ENCODE measurements at places on chromosomes 1 and 21. TPM values are rescaled to one million over a fixed set of nuclear protein-coding genes. Genes with fewer than 3 reads are reported as not detected.

The HES3 gene
- total RNA-seq = not detected

The KRTAP21-2 gene
- not detected for total RNA-seq

The RPS6KA1 gene
- 81.4 TPM for total RNA-seq

The SLC9C2 gene
- total RNA-seq = not detected

The IKBKE gene
- total RNA-seq = 24.7 TPM

The TMEM269 gene
- total RNA-seq = not detected

The SYT14 gene
- total RNA-seq = not detected

The SCMH1 gene
- total RNA-seq = 25.1 TPM

The PBX1 gene
- 82.8 TPM for total RNA-seq

The ILDR2 gene
- 0.46 TPM for total RNA-seq

The LIN28A gene
- not detected for total RNA-seq

The TNFRSF1B gene
- total RNA-seq = 31.6 TPM

The PADI3 gene
- total RNA-seq = 0.09 TPM

The ADGRL2 gene
- 9.2 TPM for total RNA-seq

The CLCA1 gene
- total RNA-seq = 1,205 TPM

The CDK11B gene
- 36.8 TPM for total RNA-seq

The NBPF4 gene
- total RNA-seq = 0.53 TPM

The CSF3R gene
- 1.4 TPM for total RNA-seq

The KIF17 gene
- 0.53 TPM for total RNA-seq

The NECTIN4 gene
- 1.6 TPM for total RNA-seq

The CD1E gene
- total RNA-seq = not detected

The SLC35E2B gene
- total RNA-seq = 32.4 TPM

The ADAMTS5 gene
- 8.7 TPM for total RNA-seq

The FASLG gene
- 0.90 TPM for total RNA-seq

The SAMD11 gene
- 2.7 TPM for total RNA-seq

The PCBP3 gene
- 4.5 TPM for total RNA-seq

The LENEP gene
- total RNA-seq = 0.76 TPM

The FOXO6 gene
- total RNA-seq = 0.72 TPM

The DIO1 gene
- total RNA-seq = not detected

The TMEM52 gene
- total RNA-seq = 3.0 TPM

The LRRC53 gene
- total RNA-seq = not detected

The OR2L2 gene
- 0.19 TPM for total RNA-seq

The AQP10 gene
- not detected for total RNA-seq

The SPRR2E gene
- total RNA-seq = not detected

The HNRNPCL1 gene
- not detected for total RNA-seq

The RHCE gene
- not detected for total RNA-seq

The TMEM61 gene
- total RNA-seq = 17.9 TPM

The ANKRD34A gene
- total RNA-seq = 0.14 TPM

The EDN2 gene
- total RNA-seq = 5.8 TPM

The TAS1R1 gene
- total RNA-seq = 0.14 TPM

The PTPRF gene
- 355 TPM for total RNA-seq

The SLC1A7 gene
- total RNA-seq = 0.98 TPM

The TPTE gene
- not detected for total RNA-seq

The RGL1 gene
- total RNA-seq = 15.9 TPM

The C1QB gene
- 36.9 TPM for total RNA-seq

The EPHB2 gene
- total RNA-seq = 76.7 TPM

The NFASC gene
- 12.3 TPM for total RNA-seq

The HCRTR1 gene
- not detected for total RNA-seq

The LIPI gene
- not detected for total RNA-seq

The MTMR11 gene
- total RNA-seq = 409 TPM

The IGSF9 gene
- 70.8 TPM for total RNA-seq

The PI4KB gene
- 77.2 TPM for total RNA-seq

The CFHR4 gene
- not detected for total RNA-seq

The CA6 gene
- not detected for total RNA-seq

The THEM5 gene
- not detected for total RNA-seq

The SPATA21 gene
- total RNA-seq = not detected

The DCST1 gene
- total RNA-seq = 0.19 TPM

The PROK1 gene
- not detected for total RNA-seq

The TRIM58 gene
- 2.5 TPM for total RNA-seq

The NUAK2 gene
- 50.8 TPM for total RNA-seq
